ENCODE measurements at places on chromosomes 7 and 10.

DNA sequence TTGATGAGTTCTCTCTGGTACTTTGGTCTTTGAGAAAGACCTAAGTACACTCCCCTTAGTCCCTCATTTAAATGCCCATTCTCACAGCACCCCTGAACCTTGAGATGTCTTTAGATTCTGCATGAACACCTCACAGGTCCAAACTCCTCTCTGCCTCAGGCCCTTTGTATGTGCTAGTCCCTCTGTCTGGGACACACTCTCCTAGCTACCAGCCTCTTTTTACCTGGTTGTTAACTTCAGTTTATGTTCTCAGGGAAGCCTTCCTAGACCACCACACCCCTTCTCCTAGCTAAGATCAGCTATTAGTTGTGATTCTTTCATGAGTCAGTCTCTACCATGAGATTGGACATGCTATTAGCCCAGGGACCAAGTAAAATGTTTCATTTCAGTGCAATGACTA, 86.4 kb downstream of the PLCE1 start:
- no peak for DNase-seq

DNA sequence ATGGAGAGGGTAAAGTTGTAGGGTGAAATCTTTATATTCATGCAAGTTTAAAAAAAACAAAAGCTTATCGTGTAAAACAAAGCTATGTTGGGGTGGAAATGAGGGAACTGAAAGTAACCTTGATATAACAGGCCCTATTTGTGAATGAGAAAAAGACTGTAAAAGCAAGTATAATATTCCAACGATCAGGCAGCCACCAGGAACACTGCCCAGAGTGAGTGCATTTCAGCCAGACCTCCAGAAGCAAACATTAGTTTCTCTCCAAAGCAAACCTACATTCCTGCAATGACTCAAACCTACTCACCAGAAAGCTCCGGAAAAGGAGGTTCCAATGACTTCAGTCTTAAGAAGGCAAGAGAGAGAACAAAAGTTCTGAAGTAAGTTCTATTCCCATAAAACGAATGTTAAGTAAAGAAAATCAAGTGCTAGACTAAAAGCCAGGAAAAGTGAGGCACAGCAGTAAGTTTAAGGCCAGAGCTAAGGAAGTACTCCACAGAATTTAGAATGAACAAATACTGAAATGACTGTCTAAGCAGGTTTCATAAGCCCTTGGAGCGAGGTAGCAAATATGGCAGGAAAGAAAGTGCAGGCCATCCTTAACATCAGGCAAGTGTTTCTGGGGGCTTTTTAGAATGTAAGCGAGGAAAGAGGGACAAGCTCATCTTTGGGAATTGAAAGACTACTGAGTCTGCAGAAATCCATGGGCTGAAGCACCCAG, 493.1 kb downstream of the XPNPEP1 start:
- no peak for DNase-seq

DNA sequence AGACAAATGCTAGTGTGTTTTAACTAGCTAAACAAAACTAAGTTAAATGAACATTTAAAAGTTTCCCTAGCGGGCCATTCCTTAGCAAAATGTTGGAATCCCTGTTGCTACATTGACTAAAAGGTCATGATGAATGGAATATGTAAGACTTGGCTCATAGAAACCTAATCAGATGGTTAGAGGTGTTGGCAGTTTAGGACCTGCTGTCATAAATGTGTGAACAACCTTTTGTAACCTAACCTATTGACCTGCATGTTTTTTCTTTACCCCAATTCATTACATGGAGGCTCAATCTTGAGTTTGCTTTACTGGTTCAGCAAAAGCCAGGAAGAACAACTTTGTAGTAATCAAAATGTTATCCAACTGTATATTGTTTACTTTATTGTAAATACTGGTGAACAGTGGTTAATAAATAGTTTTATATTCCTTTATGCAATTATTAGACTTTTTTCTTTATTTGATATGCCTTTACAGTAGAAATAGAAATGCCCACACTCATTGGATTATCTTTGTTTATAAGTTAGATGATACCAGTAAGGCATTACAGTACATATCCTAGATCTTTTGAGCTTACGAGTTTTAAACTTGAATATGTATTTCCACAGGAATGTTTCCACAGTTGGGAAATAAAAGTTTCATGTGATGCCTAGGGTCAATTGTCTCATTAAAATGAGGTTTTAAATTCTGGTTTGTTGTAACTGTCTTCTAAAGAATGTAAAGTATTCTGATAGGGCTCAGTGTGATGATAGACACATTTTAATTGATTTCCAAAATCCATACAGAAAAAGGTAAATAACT, 11.6 kb downstream of the CBX3 start:
- no peak for DNase-seq

GRCh38 chr10:62068464-62068863, 167.0 kb downstream of the ARID5B start:
- DNase-seq, result no peak
